Panc1 (cell line): ENCODE measurements at places on chromosomes 1 and 21.

DNA sequence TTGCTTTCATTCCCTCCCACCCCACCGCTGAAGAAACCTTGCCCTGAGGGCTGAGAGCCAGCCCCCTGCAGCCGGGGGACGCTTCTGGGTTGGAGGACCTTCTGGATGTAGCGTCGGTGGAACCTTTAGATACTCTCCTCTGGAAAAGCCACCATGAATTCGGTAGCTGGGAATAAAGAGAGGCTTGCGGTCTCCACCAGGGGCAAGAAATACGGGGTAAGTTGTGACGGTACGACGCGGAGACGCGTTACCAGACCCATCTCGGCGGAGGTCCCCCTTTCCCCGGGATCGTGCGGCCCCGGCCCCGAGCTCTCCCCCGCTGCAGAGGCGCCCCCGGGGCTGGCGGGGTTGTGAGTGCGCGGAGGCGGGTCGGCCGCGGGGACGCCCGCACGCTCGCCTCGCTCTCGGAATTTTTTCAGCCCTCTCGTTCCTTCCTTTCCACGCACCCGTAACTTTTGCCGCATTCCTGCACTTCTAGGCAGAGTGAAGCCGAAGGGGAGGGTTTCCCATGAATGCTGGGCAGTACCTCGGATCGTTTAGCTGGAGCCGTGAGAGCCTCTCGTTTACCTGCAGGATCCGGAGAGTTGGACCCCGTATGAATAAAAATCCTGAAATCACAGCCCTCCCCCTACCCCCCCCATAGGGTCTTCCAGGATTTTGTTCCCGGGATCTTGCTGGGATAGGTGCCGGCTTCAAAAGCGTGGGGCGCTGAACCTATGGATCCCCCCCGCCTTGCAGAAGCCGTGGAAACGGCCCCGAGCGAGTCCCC is 671 bp downstream of the KIF26B start:
- no peak for DNase-seq

DNA sequence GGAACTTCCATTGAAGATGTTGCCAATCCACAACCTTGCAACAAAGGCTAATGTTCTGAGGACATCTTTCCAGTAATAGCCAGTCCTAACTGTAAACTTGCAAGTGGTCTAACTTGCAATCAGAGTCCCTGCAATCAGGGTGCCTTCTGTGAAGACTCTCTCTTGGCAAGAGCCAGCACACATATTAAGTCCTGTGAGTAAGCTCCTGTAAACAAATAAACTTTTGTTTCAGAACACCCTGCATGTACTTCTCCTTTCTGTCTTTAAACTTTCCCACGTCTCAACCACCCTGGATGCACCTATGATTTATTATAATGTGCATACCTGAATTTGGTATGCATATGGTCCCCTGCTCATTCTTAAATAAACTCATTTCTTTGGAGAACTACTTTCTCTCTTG is 9.1 kb downstream of the GBP7 start:
- DNase-seq = no peak

DNA sequence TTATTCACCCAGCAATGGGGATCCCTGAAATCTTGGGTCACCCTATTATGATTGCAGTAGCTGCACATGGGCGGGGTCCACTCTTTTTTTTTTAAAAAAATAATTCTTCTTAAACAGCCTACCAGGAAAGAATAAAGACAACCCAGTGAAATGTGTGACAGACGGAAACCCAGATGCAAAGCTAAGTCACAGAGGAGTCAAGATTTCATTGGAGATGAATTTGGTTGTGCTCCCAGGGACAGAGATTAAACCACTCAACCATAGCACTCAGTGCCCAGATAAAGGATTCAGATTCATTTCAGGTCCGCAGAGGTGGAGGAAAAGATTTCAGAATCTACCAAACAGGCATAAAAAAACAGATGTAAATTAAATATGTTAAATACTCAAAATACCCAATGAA is 583.5 kb upstream of the ZP4 start:
- no peak for DNase-seq

GRCh38 chr1:199691540-199691939 is 336.0 kb upstream of the NR5A2 start:
- peak; percentile 59 for DNase-seq

DNA sequence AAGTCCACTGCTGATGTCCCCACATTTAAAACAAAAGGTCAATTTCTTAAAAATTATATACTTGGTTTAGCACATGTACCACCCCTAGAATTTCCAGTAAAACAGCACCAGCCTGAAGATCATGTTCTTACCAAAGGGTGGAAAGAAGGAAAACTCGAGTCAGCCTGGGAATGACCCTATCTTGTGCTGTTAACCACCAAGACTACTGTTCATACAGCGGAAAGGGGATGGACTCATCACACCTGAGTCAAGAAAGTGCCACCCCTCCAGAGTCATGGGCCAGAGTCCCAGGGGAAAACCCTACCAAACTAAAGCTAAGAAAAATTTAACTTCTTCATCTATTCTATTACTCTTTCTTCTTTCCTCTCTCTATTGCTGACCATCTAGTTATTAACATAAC is 113.6 kb upstream of the PPM1J start:
- no peak for DNase-seq

- DNase-seq = peak; percentile 13
These were observed 18.8 kb upstream of the MAP1LC3C start for GRCh38 chr1:242017580-242018233.

- no peak for DNase-seq
These were observed 56.7 kb downstream of the S1PR1 start for GRCh38 chr1:101293461-101294051.

DNA sequence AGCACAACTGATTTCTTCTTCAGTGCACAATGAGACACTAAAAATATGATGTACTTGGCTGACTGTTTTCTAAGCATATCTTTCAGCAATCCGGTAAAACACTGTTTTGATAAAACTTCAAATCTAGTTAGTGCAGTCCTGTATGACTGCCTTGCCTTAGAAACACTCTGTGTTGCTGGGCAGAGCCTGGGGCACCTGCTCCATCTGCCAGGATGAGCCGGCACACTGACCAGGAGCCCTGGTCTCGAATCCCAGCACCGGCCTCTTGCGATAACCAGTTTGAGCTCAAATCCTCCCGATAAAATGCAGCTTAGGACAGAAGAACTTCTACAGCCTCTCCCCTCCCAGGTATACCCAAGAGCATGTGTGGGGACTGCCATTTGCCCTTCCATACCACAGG is 199.5 kb downstream of the SIPA1L2 start:
- DNase-seq = no peak

DNA sequence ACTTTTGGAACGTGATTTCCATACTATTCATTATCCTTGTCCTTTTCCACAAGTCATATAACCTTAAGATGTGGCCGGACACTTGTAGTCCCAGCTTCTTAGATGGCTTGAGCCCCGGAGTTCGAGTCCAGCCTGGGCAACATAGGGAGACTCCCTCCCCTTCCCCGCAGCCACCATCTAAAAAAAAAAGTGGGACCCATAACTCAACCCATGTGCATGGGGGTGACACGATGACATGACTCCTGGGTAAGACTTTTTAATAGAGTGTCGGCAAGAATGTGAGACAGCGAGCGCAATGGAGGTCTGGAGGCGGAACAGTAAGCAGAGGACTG is 25.7 kb downstream of the MIA3 start:
- DNase-seq = peak; percentile 42

GRCh38 chr1:51518586-51519047 is 449 bp downstream of the EPS15 start:
- DNase-seq = no peak

GRCh38 chr1:159010391-159010790 is 684 bp downstream of the IFI16 start:
- no peak for DNase-seq

DNA sequence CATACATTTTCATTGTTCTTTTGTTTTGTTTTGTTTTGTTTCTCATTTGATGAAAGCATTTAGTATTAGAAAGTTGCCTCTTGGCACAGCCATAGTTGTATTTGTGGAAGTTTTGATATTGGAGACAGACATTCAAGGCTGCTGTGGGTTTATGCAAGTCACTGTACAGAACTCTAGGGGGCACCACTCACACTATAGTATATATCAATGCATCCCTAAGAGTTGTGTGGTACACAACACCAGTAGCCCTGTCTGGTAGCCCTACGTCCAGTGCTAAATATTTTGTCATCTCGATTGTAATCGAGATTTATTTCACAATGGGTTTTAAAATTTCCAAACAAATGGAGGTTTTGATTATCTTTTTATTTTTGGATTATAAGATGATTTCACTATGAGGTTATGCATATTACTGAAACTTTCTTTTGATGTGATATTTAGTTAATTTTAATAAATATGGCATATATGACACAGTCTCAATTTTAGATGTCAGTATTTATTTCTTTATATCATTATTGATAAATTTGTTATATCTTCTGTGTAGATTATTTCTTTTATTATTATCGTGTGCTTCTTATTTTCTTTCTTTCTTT is 112.2 kb downstream of the NR5A2 start:
- DNase-seq = peak; percentile 50

DNA sequence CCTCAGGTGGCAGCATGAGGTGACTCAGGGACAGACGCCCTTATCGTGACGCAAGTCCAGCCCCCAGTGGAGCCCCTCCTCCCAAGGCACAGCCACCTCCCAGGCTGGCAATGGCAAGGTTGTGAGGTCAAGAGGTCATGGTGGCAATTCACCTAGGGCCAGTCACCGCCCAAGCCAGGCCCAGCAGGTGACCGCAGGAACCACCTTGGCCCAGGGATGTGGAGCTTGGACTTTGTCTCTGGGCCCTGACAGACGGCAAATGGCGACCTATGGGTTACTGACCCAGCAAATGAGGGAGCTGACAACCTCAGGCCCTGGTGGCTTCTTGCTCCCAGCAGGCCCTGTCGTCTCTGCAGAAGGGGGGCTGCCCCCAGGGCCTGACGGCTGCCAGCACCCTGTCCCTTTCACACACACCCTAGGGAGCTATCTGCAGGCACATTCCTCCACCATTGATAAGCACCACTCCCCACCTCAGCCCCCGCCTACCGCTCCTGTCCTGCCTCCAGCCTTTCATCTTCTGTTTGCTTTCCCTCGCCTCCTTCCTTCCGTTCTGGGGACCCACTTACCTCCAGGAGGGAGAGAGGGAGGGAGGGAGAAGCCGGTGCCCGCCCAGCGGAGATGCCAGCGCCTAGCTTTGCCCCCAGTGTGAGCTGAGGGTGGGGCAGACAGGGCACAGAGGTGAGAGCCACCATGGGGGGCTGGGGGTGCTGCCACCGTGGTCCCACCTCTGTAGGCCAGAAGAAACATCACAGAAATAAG is 12.1 kb downstream of the EPHA2 start:
- no peak for DNase-seq

GRCh38 chr1:53344921-53345838 is 17.3 kb upstream of the LRP8 start:
- no peak for DNase-seq

DNA sequence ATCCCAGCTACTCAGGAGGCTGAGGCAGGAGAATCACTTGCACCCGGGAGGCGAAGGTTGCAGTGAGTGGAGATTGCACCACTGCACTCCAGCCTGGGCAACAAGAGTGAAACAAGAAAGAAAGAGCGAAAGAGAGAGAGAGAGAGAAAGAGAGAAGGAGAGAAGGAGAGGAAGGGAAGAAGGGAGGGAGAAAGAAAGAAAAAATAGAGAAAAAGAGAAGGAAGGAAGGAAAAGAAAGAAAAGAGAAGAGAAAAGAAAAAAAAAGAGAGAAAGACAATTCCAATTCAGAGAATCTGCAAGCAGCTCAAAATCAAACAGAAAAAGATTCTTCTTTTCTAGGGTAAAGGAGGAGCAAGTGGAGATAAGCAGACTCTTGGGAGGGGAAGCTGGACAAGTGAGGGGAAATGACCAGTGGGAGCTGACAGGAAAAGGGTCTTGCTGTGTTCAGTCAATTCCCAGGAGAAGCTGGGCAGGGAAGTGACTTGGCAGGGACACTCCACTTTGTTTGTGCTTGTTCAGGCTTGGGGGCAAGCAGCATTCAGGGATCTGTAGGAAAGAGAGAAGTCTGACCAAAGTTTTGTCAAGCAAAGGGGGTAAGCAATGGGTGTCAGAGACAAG is 3.6 kb upstream of the CAPN2 start:
- no peak for DNase-seq

- no peak for DNase-seq
These were observed 78.7 kb downstream of the PIK3R3 start for GRCh38 chr1:46053734-46054133.

- DNase-seq = no peak
These were observed 20.7 kb downstream of the NGF start for GRCh38 chr1:115317101-115318012.

DNA sequence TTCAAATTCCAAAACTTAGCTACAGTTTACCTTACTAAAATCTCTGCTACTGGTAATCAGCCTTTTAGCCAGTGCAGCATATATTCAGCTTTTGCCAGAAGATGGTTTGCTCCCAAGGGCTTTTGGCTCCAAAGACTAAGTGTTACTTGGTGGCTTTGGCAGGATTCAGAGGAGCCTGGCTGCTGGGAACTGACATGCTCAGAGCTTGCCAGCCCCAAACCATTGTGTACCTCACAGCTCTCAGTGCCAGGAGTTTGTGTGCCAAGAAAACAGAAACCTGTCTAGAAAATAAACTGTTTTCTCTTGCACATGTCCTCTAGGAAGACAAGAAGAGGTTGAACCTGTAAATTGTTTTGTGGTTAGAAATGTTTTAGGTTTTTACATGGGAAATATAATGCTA is 315.9 kb downstream of the ST6GALNAC3 start:
- no peak for DNase-seq

DNA sequence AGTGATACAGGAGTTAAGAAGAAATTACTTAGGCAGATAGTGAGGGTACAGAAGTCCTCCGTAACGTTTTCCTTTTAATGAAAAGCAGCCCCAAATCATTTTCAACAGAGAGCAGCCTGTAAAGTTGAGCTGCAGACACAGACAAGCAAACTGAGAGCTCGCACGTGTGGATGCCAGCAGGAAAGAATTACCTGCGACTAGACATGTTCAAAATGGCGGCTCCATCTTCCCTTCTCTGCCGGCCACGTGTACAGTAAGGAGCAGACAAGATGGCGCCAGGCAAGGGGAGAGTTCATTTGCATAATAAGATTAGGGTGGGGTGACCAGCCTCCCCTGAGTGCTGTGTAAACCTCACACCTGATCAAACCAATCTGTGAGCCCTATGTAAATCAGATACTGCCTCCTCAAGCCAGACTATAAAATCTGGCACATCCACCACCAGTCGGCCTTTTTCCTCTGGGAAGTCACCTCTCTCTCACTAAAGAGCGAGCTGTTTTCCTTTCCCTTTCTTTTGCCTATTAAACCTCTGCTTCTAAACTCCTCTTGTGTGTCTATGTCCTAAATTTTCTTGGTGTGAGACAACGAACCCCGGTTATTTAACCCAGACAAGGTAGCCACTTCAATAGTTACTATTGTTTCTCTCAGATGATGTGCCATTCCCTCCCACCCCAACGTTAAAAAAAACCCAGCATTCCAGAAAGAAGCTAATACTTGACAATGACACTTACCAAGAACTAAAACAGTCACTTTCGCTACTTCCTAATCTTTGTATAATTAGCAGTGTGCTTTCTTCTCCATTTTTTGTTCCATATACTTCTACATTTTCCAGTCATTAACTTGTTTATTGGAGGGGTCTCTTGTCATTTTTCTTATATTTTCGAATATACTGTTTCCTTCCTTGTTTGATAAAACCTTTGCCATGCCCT is 27.4 kb downstream of the DUSP10 start:
- no peak for DNase-seq
